GOT3 (cell line): ENCODE measurements at places on chromosomes 1 and 21.

DNA sequence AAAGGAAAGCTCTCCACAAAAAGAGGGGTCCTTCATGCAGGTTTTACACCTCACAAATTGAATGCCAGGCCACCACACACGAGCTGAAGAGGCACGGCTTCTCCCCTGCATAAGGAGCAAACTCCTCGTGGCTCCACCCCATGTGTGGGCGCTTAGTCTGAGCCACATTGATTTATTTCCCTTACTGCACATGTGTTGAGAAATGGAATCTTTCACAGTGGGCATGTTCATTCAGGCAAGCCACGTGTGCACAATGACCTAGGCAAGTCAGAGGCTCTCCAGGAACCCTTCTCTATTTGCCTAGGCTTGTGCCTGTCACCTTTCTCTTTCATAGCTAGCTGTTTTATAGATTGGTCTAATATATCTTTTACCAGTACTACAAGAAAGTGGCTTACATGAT, 120.5 kb downstream of the LTN1 start:
- no peak for DNase-seq

- DNase-seq: no peak
Measured at GRCh38 chr1:13956393-13956792, 256.4 kb downstream of the PRDM2 start.

- no peak for DNase-seq
Measured at GRCh38 chr21:43365611-43366426, 61.1 kb downstream of the SIK1 start.

DNA sequence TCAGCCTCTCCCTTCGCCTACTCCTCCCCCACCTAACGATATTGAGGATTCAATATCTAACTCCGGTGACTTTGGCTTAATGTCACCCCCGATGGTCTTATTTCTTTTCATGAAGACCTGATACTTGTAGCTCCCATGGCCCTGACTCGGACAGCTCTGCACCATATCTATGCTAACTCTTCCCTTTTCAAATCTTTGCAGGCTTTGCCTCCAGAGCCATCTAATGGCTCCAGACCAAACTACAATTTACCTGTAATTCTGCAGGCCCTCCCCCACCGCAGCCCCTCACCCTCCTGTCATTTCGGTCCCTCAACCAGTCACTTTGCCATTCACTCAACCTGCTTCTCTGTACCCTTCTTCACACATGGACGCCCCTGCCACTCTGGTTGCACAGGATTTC, 7.9 kb upstream of the GSTM5 start:
- DNase-seq: no peak
